Sigmoid colon (tissue), 7 donors: ENCODE measurements at places on chromosomes 3 and 15. TPM values are rescaled to one million over a fixed set of nuclear protein-coding genes. Genes with fewer than 3 reads are reported as not detected.

The ANKDD1A gene
- total RNA-seq: 8.6 TPM

The CACNA1D gene
- 5.4 TPM for total RNA-seq

- H3K4me1 ChIP-seq: peaks cover 33% of the 10 kb centered on the region
- peak overlapping the region; percentile 74 for H3K27ac ChIP-seq
- H3K4me3 ChIP-seq: no peak overlapping the region
- peaks cover 24% of the 10 kb centered on the region for H3K36me3 ChIP-seq
Observed at GRCh38 chr3:57910990-57911389, 97.2 kb upstream of the FLNB start.

DNA sequence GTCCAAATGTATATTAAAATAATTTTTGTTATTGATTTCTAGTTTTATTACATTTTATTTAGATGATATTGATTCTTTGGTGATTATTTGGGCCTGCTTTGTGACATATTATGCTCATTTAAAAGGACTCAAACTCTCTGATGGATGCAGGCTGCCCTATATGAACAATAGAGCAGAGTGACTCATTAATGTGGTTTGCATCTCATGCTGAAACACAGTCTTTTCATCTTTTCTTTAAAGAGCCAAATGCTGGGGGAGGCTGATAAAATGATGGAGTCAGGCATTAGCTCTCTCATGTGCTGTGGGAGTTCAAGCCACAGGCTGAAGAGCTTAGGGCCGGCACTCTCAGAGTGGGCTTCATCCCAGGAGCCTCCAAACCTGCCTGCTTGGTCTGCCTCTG is 7.2 kb downstream of the PLA1A start:
- H3K27me3 ChIP-seq: no peaks in the 10 kb centered on the region
- H3K4me1 ChIP-seq: no peaks in the 10 kb centered on the region
- H3K4me3 ChIP-seq: no peak overlapping the region
- DNase-seq: no peak

GRCh38 chr3:106678657-106679390 is 698.4 kb upstream of the CCDC54 start:
- no peaks in the 10 kb centered on the region for H3K36me3 ChIP-seq
- no peaks in the 10 kb centered on the region for H3K4me1 ChIP-seq
- no peak overlapping the region for H3K4me3 ChIP-seq

GRCh38 chr15:67824976-67825880 is at the start of gene SKOR1:
Gene SKOR1 (plus strand): TSS chr15:67825509. CDS start chr15:67825603, 94 bp downstream.
- no peak within 1 kb of the TSS for H3K27ac ChIP-seq
- peak; percentile 57 for DNase-seq
- H3K27me3 ChIP-seq: peaks cover 98% of the 10 kb centered on the region
- peaks cover 75% of the 10 kb centered on the region for H3K4me1 ChIP-seq
- no peaks in the 10 kb centered on the region for H3K36me3 ChIP-seq

GRCh38 chr3:99373088-99373845 is 265.1 kb upstream of the COL8A1 start:
- DNase-seq: no peak
- no peaks in the 10 kb centered on the region for H3K36me3 ChIP-seq
- H3K27me3 ChIP-seq: no peaks in the 10 kb centered on the region
- no peak overlapping the region for H3K27ac ChIP-seq

DNA sequence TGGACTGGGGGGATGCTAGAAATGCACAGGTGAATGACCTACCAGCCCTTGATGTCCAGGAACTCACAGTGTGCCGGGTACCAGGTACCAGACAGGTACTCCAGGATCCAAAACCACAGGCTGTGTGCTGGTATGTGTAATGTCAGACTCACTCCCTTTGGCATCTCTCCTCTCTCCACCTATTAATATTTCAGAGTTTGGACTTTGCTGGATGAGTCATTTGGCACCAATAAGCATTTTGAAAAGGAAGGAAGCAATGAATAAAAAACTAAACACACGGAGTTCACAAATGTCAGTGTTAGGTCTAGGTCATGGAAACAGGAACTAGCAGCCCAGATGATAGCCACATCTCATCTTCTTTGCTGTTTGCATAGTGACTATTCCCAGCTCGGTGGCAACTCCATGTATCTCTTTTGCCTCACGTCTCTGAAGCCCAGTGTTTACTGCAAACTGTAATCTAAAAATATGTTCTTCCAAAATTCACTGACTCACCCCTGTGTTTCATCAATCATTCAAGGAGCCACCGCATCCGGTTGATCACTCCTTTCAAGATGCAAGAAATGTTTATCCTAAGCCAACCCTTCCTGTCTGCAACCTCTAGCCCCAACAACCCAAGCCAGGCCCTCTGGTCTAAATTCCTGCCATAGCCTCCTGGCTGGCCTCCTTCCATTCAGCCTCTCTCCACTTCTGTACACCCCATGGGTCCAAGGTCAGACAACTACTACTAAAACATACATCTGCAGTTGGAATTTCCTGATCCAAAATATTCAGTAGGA is 8.4 kb downstream of the ITGB5 start:
- no peak overlapping the region for H3K4me3 ChIP-seq
- peak; percentile 75 for DNase-seq
- H3K27me3 ChIP-seq: no peaks in the 10 kb centered on the region
- peaks cover 77% of the 10 kb centered on the region for H3K4me1 ChIP-seq
- H3K36me3 ChIP-seq: no peaks in the 10 kb centered on the region

The TMEM45A gene
- total RNA-seq: 12.2 TPM

DNA sequence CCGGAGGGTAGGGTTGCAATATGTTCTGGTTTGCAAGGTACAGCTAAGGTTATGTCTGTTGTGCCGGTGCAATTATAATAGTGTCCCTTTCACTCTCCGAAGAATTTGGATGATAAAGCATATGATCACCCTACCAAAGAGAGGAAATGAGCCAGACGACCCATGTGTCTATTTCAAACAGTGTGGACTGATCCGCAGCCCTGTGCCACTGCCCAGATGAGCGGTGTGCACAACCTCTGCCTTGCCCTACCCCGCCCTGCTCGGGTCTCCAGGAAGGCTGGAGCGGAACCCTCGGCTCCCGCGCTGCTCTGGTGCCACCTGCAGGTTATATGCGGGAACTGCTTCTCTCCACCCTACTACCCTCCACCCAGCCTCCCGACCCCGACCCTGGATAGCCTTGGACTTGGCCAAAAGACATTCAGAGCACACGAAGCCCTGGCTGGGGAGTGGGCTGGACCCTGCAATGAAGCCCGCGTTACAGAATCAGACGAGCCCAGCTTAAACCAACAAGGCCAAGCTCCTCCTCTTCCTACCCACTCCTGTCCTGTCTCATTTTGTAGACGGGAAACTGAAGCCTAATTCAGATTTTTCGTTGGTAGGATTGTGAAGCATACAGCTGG is 68.4 kb upstream of the CHRNB4 start:
- no peaks in the 10 kb centered on the region for H3K27me3 ChIP-seq
- H3K4me3 ChIP-seq: peak overlapping the region; percentile 27
- DNase-seq: peak; percentile 88
- no peak overlapping the region for H3K27ac ChIP-seq
- H3K4me1 ChIP-seq: peaks cover 12% of the 10 kb centered on the region

DNA sequence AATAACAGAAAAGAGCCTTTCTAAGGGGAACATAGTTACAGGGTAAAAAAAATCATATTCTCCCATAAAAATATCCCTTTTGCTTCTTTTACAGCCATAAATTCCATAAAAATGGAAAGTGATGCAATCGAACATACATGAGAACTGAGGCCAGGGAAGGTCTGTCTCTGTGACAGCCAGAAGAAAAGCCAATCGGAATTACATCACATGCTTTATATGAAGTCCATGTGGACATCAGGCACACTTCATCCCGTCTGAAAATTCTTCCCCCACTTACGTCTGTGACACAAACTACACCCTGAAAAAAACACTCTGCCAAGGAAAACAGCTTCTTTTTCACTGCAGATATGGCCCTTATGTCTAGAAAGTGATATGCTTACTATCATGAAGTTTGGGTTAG is 323.5 kb downstream of the ERC2 start:
- peak overlapping the region; percentile 10 for H3K27ac ChIP-seq
- no peak for DNase-seq
- H3K36me3 ChIP-seq: no peaks in the 10 kb centered on the region
- no peaks in the 10 kb centered on the region for H3K4me1 ChIP-seq
- no peak overlapping the region for H3K4me3 ChIP-seq

- no peaks in the 10 kb centered on the region for H3K27me3 ChIP-seq
- H3K27ac ChIP-seq: no peak overlapping the region
- no peaks in the 10 kb centered on the region for H3K36me3 ChIP-seq
- no peak overlapping the region for H3K4me3 ChIP-seq
- no peak for DNase-seq
Observed at GRCh38 chr15:101255051-101255395, 3.2 kb upstream of the CHSY1 start.

- no peak for DNase-seq
- H3K27ac ChIP-seq: no peak overlapping the region
Observed at GRCh38 chr3:115806501-115806900, 183.2 kb downstream of the GAP43 start.

The ANKUB1 gene
- not detected for total RNA-seq

DNA sequence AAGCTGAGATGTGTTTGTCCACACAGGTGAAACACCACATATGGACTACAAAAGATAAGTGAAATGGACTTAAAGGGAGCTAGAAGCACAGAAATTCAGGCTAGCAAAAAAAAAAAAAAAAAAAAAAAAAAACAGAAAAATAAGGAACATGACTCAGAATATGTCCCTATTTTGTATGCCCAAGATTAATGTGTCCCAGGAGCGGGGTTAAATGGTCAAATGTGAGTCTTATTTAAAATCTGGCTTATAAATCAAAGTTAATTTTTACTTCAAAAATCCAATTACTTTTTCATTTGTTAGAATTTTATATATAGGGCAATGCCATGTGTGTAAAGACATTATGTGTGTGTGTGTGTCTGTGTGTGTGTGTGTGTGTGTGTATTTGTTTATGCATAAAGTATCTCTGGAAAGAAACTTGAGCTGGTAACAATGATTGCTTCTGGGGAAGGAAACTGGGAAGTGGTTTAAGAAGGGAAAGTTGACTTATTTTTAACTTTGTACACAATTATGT is 986.5 kb downstream of the ROBO2 start:
- no peaks in the 10 kb centered on the region for H3K27me3 ChIP-seq
- H3K27ac ChIP-seq: no peak overlapping the region
- no peaks in the 10 kb centered on the region for H3K4me1 ChIP-seq
- H3K36me3 ChIP-seq: no peaks in the 10 kb centered on the region
- H3K4me3 ChIP-seq: no peak overlapping the region

DNA sequence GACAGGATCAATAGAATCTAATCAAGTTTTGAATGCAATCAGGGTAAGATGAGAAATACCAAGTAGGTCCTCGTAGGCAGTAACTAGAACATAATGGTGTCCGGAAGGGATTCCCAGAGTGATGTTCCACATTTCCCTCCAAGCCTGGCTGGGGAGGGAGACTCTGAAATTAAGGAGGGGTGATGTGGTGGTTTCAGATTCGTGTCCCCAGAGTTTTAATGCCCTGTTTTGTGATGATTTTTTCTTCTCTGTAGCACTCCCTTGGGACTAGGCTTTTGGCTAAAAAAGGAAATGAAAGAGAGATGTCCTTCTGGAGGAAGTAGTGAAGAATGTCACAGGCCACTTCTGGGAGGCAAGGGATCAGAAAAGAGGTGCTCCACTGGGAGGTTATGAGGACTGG is 108.3 kb upstream of the CACNA2D3 start:
- H3K27me3 ChIP-seq: no peaks in the 10 kb centered on the region
- H3K4me1 ChIP-seq: no peaks in the 10 kb centered on the region
- no peak for DNase-seq
- no peak overlapping the region for H3K27ac ChIP-seq

The GPR15 gene
- not detected for total RNA-seq

DNA sequence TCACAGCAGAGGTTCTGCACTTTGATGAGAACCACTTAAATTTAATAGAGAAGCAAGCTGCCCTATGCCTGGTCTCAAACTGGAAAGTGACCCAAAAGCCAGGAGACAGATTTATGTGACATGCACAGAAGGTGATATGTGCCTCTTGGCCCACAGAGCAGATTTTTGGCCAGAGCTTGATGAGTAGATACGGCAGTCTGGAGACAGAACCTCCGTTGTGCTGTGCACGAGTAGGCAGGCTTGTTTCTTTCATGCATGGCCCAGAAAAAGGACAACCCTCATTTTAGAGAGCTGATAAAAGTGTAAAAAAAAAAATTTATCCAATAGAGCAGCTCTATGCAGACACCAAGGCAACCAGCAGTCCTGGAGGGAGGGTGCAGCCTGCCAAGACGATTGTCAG is 423.1 kb downstream of the CNTN6 start:
- no peak for DNase-seq
- H3K36me3 ChIP-seq: no peaks in the 10 kb centered on the region
- no peak overlapping the region for H3K4me3 ChIP-seq
- no peaks in the 10 kb centered on the region for H3K4me1 ChIP-seq

The GHSR gene
- 0.55 TPM for total RNA-seq

DNA sequence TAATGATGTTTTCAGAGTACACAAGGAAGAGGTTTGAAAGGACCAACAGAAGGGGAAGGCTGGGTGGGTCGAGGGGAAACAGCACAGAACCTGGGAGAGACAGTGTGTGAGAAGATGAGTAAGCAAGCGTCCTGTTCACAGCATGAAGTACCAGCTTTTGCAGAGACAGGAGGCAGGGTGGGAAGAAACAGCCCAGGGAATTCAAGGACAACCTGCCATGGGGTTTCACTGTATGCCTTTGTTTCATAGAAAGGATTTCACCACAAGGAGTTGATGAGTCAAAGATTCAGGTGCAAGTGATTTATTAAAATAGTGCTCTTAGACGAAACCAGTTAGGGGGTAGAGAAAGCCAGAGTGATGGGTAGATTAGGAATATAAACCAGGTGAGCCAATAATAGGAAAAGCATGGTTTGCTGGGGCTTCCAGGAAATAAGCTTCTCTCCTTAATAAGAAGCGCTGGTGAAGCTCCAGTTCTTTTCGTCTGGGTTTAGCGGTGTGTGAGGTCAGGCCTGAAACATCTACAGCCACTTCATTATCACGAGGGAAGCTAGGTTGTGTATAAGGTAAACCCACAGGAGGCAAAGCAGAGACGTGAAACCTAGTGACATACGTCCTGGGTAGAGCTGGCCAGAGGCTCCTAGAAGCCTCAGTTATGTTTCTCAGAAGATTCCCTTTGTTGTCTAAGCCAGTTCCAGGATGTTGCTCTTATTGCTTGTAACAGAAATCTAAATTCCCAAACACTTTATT is 3.9 kb downstream of the HHLA2 start:
- DNase-seq: no peak
- no peaks in the 10 kb centered on the region for H3K27me3 ChIP-seq
- no peak overlapping the region for H3K27ac ChIP-seq
- no peak overlapping the region for H3K4me3 ChIP-seq
- H3K36me3 ChIP-seq: no peaks in the 10 kb centered on the region

DNA sequence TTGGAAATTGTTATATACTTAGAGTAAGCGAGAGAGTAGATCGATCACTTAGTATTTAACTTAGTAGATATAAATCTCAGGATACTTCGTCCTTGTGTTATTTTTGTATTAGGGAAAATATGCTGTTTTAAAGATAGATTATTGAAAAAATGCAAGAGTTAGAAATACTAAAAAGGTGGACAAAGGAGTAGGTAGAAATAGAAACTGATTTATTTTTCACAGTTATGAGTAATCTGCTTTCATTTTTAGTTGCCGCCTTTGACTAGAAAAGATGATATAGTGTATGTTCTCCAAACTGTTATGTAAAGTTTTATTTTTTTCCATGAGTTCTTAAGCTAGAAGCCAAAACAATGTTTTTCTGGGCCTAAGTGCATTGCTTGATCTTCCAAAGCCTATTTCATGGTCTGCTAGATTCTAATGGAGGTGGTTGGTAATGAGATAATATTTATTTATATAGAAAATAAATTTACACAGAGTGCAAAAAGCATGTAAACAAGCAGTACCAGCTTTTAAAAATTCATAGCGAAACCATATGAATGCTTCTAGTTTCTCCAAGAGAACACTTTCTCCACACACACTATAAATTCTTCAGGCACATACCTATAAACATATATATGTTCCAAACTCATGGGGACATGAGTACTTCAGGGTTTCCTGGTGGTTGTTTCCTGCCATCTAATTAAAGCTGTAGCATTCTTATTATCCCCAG is 61.1 kb downstream of the DIPK2A start:
- no peaks in the 10 kb centered on the region for H3K36me3 ChIP-seq
- DNase-seq: no peak
- H3K4me1 ChIP-seq: peaks cover 9% of the 10 kb centered on the region
- H3K4me3 ChIP-seq: no peak overlapping the region
- H3K27me3 ChIP-seq: no peaks in the 10 kb centered on the region
- H3K27ac ChIP-seq: peak overlapping the region; percentile 12
